ENCODE measurements at places on chromosomes 3 and 15.
A peak's percentile ranks its signal among the peaks of the same experiment; 100 is the strongest.

GRCh38 chr3:10384541-10385360, 63.8 kb upstream of the SEC13 start:
- no peak for DNase-seq

DNA sequence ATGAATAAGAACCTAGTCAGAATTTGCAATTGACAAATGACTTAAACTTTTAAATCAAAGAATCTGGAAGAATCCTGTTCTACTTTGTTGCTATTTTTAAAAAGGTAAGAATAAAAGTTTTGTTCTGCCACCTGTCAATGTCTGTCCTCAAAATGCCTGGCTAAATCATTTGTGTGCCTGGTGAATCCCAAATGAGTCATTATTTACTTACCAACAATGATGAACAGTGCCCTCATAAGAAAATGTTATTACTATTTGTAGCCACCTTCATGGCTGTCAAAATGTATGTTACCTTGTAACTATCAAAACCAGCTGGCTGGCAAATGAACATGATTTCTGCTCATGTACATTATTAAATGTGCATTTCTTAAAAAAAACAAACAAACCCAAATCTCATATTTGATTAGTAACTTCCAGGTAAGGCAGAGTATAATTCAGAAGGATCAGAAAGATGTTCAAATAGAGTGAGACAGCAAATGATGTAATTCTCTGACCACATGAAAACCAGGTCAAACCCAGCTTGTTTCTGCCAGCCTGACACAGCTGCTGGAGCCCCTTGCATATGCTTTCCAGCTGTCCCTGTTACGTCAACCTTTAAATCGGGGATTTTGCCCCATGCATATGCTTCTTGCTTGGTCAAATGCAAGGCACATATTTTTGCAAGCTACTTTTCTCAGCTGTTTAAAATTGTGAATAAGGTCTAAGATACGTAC, 137.9 kb downstream of the SSR3 start:
- no peak for DNase-seq

GRCh38 chr3:13750731-13751130, 129.1 kb downstream of the WNT7A start:
- no peak for DNase-seq

GRCh38 chr3:14803981-14804834, 14.6 kb upstream of the FGD5 start:
- DNase-seq = no peak

GRCh38 chr15:78204351-78205309, 29.7 kb downstream of the ACSBG1 start:
- no peak for DNase-seq

- DNase-seq = peak; percentile 86
Measured at GRCh38 chr15:70264014-70264582, 166.4 kb upstream of the TLE3 start.

DNA sequence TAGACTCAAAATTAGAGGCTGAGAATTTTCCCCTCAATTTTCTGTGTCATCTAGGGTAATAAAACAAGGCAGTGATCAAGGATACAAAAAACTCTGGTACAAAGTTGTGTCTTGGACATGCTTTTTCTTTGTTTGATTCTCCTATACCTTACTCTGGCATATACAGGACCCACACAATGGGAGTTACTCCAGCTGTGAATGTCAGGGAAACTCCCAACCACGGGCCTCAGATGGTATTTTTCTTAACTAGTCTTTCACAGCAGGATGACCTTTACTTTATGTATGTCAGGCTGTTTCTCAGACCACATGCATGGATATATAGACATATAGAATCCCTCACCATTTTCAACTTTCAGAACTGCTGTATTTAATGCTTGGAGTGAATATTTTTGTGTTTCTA, 41.3 kb downstream of the FEZF2 start:
- no peak for DNase-seq

DNA sequence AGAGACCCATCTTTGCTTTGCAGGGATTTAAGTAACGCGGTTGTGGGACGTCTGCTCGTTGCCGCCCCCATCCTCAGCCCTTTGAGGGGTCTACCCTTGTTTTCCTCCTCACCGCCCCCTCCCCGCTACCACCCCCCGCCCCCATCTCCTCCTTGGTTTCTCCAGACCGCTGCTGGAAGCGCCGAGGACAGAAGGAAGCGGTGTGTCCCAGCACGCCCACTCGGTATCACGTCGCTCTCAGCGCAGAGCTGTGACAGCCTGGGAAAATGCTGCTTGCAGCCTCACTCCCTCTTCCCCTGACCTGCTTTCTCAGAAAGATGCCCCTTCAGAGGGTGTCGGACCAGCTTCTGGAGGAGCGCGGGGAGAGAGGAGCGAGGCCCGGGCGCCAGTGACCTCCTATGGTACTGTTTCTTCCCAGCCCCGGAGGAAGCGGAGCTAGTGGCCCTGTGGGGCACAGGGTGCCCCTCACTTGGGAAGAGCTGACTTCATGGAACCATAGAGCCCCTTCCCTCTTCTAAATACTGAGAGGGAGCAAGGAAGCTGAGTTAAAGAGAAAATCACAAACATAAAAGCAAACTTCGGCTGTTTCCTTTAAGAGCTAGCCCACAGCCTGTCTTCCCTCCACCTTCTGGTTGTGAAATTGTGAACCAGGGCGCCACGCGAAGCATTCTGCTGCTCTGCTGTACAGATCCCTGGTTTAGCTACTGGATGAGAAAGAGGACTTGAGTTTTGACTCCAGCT, 698 bp downstream of the IL1RAP start:
- DNase-seq = peak; percentile 46

GRCh38 chr3:146948186-146948585, 343.0 kb upstream of the PLSCR5 start:
- no peak for DNase-seq

GRCh38 chr3:4994144-4994730, 15.0 kb downstream of the BHLHE40 start:
- peak; percentile 60 for DNase-seq

DNA sequence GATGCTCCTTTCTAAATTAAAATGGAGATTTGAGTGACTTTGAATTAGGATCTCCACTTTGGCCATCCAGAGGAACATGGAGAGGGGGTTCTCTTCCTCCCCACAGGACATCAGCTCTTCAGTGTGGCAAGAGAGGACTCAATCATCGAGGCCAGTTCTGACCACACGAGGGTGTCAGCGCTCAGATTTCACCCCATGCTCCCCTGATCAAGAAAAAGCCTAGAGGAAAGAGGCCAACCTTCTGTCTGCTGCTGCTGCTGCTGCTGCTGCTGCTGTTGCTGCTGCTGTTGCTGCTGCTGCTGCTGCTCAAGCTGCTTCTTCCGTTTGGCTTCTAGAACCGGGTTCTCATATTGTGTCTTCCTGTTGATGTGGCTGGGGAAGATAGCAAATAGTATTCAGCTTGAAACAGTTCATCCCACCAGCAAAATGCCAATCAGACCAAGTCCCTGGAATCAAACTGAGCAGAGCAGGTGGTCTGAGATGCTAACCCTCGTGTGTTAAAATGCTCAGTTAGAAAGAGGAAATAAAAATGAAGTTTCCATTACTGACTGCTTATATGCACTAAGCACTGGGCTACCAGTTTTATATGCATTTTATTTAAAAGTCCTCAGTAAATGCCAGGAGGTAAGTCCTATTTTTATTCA, 599.0 kb downstream of the MAGI1 start:
- no peak for DNase-seq

DNA sequence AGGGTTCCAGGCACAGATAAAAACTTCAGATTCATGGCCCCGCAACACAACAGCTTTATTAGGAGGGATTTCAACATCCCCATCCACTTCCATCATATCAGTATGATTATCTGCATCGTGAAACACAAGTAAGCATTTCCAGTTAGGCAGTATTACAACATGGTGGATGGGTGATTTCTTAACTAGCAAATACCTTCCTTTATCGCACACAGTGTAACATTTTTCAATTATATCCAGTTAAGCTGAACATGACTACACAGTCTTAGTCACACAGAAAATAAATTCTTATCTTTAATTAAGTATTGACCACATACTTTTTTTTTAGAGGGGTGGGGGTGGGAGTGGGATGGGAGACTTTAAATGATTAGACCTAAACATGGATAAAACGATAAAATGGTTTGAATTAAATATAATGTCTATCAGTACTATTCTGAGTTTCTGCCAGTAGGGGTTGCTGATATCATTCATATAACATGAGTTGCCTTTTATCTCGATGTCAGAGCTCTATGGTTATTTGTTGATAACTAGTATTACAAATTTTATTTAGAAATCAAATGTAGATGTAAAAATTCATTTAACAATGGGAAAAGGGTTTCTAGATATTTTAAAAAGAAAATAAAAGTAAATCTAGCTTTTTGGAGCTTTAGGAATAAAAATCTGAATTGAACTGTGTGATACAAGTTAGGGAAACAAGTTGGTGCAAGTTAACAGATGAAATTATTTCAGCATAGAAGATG, 146.6 kb downstream of the TBL1XR1 start:
- DNase-seq = peak; percentile 33

- no peak for DNase-seq
Measured at GRCh38 chr3:10709110-10709781, 106.8 kb upstream of the SLC6A11 start.

DNA sequence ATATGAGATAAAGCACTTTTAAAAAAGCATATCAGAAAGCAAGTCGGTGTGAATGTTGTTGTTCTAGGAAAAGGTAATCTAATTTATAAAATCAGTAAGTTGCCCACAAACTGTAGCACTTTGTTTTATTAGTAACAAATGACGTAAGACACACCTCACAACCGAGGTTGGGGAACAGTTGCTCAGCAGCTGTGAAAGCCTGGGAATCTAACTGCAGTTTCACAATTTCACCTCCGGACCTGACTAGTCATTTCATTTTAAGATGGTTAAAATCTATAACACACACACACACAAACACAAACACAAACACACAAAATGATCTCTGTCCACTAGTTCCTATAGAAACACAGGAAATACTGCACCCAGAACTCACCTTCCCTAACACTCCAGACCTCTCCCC, 406.7 kb upstream of the NR2F2 start:
- no peak for DNase-seq

- peak; percentile 19 for DNase-seq
Measured at GRCh38 chr3:23644676-23645075, 161.1 kb upstream of the UBE2E1 start.

DNA sequence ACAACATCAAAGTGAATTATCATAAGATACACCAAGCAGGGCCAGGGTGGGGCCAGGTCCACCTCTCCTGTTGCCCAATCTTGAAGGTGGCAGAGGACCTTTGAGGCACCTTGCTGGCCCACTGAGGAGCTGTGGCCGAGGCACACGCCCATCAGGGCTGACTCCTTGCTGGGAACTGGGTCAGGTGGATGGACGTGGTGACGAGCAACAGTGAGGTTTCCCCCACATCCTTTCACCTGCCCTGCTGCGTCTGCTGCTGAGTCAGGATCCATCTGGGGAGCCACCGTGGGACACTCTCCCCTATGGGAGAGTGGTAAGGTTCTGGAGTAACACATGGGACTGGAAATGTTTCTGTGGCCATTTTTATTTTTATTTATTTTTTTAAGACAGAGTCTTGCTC, 17.3 kb upstream of the FURIN start:
- DNase-seq = no peak

GRCh38 chr3:176469694-176470205, 727.5 kb downstream of the TBL1XR1 start:
- DNase-seq = no peak

- no peak for DNase-seq
Measured at GRCh38 chr15:80159811-80160569, 7.2 kb downstream of the FAH start.

GRCh38 chr15:81419332-81419943, 45.4 kb upstream of the TMC3 start:
- DNase-seq = no peak

DNA sequence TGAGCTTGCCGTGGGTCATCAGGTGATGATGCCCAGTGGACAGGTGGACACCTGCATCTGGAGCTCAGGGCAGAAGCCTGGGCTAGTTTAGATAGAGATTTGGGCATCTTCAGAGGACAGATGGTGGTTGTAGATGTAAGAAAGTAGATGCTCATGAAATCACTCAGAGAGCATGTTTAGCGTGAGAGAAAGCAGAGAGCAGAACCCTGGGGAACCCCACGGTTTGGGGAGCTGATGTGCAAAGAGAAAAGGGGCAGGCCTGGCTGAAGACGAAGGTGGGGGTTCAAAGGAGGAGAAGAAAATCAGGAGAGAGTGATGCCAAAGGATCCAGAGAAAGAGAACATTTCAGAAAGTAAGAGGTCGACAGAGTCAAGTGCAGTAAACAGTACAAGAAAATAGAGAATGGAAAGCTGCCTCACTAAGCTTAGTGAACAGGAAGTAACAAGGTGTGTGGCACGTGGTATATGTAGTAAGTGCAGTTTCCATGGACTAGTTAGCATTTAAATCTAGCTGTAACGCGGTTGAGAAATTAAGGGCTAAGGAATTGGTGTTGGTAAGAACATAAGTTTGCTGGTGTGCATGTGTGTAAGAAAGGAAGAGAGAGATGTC, 13.5 kb downstream of the TIGIT start:
- DNase-seq = no peak
